ENCODE measurements at places on chromosomes 4 and X.

GRCh38 chrX:63764946-63765345 is 20.1 kb downstream of the ARHGEF9 start:
- no peak for DNase-seq

- peak; percentile 59 for DNase-seq
Observed at GRCh38 chr4:83074086-83074704, 39.2 kb downstream of the COPS4 start.

- DNase-seq, result no peak
Observed at GRCh38 chrX:44290718-44291117, 52.8 kb downstream of the EFHC2 start.

DNA sequence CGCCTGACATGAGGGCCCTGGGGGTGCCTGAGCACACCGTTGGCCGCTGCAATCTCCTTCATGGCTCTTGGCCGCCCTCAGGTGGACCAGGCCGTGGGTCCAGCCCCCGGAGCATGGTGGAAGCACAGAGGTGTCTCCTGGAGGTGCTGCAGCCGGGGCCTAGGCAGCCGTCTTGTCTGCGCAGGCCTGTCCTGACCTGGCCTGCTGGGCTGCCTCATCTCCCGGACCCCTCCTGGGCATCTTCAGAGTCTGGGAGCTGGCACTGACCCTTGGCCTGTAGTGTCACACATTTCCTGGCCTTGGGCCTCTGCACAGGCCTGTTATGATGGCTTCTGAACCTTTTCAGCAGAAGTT is 20.9 kb downstream of the UVSSA start:
- DNase-seq, result no peak

GRCh38 chrX:150575419-150575814 is 7.0 kb downstream of the MTM1 start:
- DNase-seq, result no peak

DNA sequence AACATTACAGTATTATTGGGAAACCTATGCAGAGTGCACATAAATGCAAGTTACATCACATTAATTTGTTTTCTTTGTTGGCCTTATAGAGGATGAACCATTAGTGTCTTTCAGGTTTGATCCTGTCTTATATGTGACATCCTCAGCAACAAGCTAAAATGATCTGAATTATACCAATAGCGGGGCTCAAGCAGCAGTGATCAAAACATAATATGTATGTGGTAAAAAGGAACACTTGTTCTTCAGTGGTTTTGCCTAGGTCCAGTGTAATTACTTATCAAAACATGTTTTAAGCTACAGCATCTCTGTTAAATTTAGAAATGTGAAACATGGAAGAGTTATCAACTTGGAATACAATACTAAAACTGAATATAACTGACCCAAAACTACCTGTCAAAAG is 9.1 kb downstream of the TAF9B start:
- DNase-seq, result no peak

- DNase-seq, result no peak
Observed at GRCh38 chr4:10056334-10057022, 35.2 kb upstream of the SLC2A9 start.

- no peak for DNase-seq
Observed at GRCh38 chr4:123216946-123217345, 179.6 kb upstream of the SPRY1 start.

GRCh38 chr4:72679666-72680065 is 110.6 kb upstream of the ADAMTS3 start:
- DNase-seq, result no peak

- no peak for DNase-seq
Observed at GRCh38 chr4:85005865-85006377, 39.4 kb upstream of the WDFY3 start.

DNA sequence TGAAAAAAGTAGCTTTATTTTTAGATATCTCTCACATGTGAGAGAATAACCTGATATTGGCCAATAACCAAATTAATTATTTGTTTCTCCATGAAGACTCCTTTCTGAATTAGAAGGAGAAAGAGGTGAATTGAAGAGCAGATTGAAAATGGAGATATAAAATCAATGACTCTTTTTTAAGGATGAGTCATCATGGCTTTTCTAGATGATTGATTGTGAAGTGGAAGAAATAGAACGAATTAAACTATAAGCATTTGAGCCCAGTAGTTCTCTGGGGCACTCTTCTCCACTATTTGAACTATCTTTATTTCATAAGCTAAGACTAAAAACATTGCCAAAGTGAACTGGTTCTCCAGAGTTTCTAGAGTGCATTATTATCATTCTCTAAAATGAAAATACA is 137.2 kb upstream of the EDNRA start:
- DNase-seq, result no peak

GRCh38 chr4:113998531-113998930 is 19.1 kb upstream of the ARSJ start:
- DNase-seq, result no peak

DNA sequence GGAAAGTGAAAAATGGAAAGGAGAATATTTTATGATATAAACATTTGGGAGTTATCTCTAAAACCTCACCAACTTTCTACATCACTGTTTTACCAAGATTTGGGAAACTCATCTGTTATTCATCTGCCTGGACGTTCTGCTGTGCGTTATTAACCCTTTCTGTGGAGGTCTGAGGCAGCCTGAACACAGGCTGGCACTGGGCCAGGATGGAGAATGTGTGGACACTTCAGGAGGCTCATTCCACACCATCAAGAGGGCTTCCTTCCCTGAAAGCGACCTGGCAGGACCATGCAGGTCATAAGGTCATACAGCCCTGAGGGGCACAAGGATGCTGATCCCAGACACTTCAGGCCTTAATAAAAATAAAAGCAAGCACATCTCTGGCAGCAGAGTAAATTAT is 31.2 kb upstream of the TMEM184C start:
- no peak for DNase-seq

DNA sequence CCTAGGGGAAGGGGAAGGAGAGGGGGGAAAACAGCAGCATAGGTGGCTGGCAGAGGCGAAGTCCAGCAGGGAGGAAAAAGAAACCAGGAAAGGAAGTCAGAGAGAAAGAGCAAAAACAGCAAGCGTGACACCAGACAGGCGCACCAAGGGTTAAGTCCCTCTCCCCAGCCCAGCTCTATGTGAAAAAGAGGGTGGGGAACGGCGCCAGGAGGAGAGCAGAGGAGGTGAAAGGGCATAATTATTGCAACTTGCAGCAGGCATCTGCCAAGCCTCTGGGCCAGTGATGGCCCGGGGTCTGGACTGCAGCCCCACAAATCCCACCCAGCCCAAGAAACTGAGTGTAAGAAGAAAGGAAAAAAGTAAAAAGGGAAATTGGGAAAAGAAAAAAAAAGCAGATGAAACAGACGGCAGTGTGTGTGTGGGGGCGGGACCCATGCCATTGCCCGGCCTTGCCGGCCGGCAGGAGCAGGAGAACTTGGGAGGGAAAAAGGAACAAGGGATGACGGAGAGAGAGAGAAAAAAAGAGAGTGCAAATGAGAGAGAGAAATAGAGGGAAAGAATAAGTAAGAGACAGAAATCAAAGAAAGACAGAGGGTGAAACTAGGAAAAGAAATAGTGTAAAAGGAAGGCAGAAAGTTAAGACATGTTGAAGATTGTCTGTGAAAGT is 14.1 kb upstream of the RHOXF2 start:
- DNase-seq, result no peak

GRCh38 chr4:81814987-81815541 is 343.4 kb upstream of the RASGEF1B start:
- DNase-seq, result no peak

DNA sequence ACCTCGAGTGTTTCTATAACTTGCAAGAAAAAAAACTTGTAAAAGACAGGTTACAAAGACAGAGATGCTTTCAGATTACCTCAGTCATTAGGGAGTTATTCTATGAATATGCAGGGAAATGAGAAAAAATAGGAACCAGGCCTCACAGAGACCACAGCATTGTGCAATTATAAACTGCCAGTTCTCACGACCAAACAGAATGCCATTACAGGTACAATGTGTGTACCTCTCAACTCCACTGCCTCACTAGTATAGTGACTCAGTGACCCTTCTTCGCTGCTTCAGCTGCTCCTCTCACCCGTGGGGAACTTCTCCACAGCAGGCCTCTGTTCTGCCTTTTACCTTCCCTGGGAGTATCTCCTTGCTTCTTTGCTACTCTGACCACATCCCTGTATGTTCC is 2.3 kb upstream of the HTATSF1 start:
- no peak for DNase-seq

DNA sequence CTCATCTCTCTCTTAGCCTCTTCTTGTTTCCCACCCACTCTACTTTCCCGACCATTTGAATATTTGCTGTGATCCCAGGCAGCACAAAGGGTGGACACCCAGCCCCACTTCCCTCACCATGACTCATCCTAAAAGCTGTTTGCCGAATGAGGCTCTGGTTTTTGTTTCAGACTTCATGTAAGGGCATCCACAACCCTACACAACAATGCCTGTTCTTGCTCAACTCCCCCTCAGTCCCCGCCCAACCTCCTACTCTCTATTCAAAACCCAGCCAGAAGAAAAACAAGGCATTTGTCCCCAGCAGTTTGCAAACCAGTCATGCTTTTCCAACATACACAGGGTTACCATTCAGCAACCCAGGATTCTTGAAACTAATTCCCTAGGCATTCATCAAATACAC is 516.5 kb upstream of the CNKSR2 start:
- no peak for DNase-seq

DNA sequence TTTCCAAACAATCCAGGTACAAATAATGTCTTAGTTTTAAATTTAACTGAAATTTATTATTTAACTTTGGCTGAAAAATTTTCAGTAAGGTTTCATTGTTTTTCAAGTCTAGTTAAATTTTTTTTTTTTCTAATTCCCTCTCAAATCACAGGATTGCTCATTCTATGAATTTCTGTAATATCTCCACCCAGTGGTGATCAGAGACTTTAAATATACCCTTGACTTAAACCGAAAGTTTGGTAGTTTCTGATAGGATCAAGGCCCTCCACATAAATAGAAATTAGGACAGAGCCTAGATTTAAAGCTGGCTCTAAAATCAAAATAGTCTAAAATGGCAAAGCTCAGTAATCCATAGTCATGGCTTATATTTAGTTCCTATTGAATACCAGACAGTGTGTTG is 175.4 kb downstream of the TBCK start:
- no peak for DNase-seq

DNA sequence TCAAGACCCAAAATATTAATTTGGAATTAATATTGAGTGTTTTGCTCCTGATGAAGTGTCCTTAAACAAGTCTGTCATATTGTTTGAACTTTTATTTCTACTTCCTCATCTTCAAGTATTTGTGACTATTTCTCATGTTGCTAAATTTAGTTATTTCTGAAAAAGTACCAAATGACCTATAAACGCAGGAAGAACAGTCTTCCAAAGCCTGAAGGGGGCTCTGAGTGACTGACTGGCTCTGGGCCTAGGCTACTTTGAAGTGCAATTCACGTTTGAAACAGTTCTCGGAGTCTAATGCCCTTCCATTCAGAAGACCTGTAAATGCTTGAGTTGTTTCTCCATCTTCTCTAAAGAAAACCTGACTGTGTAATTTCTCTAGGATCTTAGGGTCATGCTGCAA is 26.5 kb downstream of the GALNT7 start:
- no peak for DNase-seq

GRCh38 chrX:14712096-14712495 is 160.8 kb downstream of the FANCB start:
- no peak for DNase-seq

- no peak for DNase-seq
Observed at GRCh38 chr4:10866666-10867065, 182.1 kb upstream of the CLNK start.

- no peak for DNase-seq
Observed at GRCh38 chr4:88771883-88772450, 74.3 kb upstream of the NAP1L5 start.

DNA sequence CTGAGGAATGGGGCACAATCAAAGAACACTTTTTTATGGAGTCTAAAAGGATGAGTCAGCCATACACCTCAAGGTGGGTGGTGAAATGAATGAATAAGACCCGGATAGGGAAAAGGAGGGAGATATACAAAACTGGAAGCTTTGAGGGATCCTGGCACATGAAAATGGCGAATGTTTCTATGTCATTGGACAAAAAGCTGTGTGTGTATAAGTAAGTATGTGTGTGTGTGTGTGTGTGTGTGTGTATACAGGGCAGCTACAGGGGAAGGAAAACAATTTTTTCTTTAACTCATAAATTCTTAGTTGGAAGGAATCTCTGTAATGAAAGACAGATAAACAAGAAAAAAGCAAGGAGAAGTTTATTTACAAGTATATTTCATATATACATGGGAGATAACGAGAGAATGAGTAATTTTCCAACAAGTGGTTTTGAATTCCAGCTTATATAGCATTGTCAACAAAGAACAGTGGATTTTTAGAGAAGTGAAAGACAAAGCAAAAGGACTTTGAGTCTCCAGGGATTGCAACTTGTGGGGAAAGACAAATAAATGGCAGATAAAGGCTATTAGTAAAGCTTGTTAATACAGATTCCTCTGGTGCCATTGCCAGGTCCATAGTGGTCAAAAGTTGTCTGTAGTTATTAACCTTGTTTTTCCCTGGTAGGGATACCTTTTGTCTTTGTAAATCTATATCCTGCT is 99.7 kb downstream of the MMRN1 start:
- no peak for DNase-seq

DNA sequence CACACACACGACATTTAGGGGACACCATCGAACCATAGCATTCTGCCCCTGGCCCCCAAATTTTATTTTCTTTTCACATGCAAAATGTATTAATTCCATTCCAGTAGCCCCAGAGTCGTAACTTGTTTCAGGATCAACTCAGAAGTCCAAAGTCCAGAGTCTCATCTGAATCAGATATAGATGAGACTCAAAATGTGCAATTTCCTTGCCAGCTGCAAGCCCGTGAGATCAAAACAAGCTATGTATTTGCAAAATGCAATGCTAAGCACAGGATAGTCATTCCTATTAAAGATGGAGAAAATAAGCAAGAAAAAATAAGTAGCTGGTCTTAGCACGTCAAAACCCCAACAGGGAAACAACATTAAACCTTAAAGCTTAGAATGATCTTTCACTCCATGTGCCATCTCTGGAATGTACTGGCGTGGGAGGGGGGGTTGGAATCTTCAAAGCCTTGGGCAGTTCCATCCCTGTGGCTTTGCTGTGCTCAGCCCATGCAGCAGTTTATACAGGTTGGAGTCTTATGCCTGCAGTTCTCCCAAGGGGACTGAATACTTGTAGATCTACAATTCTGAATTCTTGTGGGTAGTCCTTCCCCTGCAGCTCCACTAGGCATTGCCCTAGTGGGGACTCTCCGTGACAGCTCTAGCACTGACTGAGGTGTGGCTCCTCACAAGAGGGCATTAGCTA is 47.7 kb upstream of the SYTL5 start:
- DNase-seq, result no peak

- no peak for DNase-seq
Observed at GRCh38 chrX:38999099-38999498, 197.8 kb downstream of the MID1IP1 start.

Data from T-cell (primary cell).